Panc1 (cell line): ENCODE measurements at places on chromosomes 3 and 15.

GRCh38 chr3:62662677-62663076 is 212.5 kb downstream of the CADPS start:
- DNase-seq: no peak

- no peak for DNase-seq
Observed at GRCh38 chr3:122094125-122094524, 39.0 kb downstream of the CD86 start.

- DNase-seq: no peak
Observed at GRCh38 chr3:121648219-121648958, 12.3 kb downstream of the HCLS1 start.

DNA sequence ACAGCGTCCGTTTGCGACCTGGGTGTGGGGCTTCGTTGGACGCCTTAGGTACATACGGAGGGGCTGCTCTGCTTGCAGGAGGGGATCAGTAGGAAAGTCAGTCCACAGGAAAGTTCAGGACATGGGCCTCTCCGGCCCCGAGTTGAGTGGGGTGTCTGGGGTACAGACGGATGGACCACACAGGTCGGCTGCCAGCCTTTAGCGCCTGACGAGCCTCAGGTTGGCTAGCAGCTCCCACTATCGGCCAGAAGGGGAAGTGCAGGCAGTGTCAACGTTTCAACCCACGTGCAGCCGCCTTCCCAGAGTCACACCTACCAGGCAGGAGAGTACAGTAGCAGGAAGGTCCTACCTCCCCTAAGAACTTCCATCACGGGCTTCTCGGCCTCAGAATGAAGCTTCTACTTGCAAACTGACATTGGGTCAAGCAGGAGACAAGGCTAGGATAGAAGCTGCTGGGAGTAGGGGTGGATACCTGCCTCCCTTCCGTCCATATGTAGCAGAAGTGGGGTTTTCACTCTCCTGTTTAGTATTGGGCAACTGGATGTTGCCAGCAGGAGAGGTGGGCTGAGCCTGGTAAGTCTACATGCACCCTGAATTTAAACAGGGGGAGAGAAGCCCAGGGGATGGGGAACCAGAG is 1.8 kb upstream of the SCN5A start:
- peak; percentile 71 for DNase-seq
